Activated naive CD4-positive, alpha-beta T cell (primary cell): ENCODE measurements at places on chromosomes 1 and 21.

DNA sequence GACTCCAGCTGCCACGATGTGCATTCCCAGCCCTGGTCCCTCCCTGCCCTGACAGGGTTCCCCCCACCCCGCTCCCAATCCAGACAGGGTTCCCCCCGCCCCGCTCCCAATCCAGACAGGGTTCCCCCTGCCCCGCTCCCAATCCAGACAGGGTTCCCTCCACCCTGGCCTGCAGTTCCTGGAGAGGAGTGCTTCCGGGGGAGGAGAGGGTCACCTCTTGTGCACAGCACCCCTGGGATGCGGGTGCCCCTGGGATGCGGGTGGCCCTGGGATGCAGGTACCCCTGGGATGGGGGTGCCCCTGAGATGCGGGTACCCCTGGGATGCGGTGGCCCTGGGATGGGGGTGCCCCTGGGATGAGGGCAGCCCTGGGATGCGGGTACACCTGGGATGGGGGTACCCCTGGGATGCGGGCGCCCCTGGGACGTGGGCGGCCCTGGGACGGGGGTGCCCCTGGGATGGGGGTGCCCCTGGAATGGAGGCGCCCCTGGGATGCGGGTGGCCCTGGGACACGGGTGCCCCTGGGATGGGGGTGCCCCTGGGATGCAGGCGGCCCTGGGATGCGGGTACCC, 36.7 kb upstream of the SLC19A1 start:
- no peak for DNase-seq

DNA sequence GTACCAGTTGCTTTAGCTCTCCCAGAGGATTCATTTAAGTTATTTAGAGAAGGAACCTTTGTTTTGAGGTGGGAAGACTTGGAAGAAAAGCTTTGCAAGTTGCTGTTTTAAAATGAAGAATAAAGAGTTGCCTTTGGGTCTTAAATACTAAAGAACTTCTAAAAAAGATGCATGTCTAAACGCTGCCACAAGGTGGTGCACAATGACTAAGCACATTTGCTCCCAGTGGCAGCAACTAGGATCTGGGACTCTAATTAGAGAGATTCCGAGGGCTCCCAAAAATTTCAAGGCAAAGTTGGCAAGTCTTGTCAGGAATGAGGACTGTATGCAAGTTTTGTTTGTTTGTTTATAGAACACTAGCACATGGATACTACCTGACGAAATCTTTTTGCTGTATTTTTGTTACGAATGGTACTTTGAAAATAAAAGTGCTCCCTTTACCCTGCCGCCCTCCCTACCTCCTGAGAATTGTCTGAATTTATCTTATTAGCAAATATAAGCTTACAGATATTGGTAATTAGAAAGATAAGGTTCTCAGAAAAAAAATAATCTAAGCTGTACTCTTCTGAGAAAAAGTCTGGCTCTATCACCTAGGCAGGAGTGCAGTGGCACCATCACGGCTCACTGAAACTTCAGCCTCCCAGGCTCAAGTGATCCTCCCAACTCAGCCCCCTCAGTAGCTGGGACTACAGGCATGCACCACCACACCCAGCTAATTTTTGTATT, 121.8 kb downstream of the HFM1 start:
- no peak for DNase-seq

GRCh38 chr21:26715878-26716506, 129.2 kb downstream of the ADAMTS1 start:
- DNase-seq, result no peak

DNA sequence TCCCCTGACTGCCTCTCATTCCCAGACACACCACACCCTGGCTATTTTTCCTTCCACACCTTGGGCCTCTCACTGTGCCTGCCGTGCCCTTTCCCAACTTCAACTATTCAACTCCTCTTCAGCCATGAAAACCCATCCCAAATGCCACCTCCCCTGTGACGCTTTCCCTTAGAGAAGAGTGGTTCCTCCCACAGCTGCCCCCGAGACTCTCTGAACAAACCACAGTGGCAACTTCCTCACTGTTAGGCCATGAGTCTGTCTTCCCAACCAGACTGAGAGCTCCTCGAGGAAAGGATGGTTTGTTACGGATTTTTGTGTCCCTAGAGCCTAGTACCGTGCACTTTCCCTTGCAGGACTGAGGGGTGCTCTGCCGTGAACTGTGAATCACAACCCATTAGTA, 59.2 kb downstream of the LRRN2 start:
- DNase-seq, result no peak

- no peak for DNase-seq
These were observed 264.6 kb upstream of the RAB4A start for GRCh38 chr1:229006121-229006870.

GRCh38 chr1:154962156-154962749, 671 bp upstream of the PYGO2 start:
- DNase-seq, result no peak

GRCh38 chr1:118122234-118123004, 62.6 kb downstream of the SPAG17 start:
- DNase-seq, result no peak
